Fibroblast of the aortic adventitia (primary cell): ENCODE measurements at places on chromosomes 2 and 18. TPM values are rescaled to one million over a fixed set of nuclear protein-coding genes. Genes with fewer than 3 reads are reported as not detected.

The EDAR gene
- not detected in 2 replicates for total RNA-seq

The IL1RL2 gene
- total RNA-seq, result 1.7 and 9.8 TPM in 2 replicates

The CLHC1 gene
- total RNA-seq, result 14.3 and 36.5 TPM in 2 replicates

The LONRF2 gene
- 1.8 and 2.0 TPM in 2 replicates for total RNA-seq

The SLC35F6 gene
- 16.7 and 80.8 TPM in 2 replicates for total RNA-seq

The TCF7L1 gene
- 3.5 and 3.7 TPM in 2 replicates for total RNA-seq

The INHBB gene
- total RNA-seq, result not detected in 2 replicates

The TBR1 gene
- not detected in 2 replicates for total RNA-seq

The C18orf32 gene
- total RNA-seq, result 8.2 and 33.2 TPM in 2 replicates

The ZNF397 gene
- 20.5 and 26.2 TPM in 2 replicates for total RNA-seq
